Activated T-cell treated with anti-CD3 and anti-CD28 coated beads, Interleukin-2, amount 50 U/mL, for 72 hours (primary cell): ENCODE measurements at places on chromosomes 11 and 22.
A peak's percentile ranks its signal among the peaks of the same experiment; 100 is the strongest.

DNA sequence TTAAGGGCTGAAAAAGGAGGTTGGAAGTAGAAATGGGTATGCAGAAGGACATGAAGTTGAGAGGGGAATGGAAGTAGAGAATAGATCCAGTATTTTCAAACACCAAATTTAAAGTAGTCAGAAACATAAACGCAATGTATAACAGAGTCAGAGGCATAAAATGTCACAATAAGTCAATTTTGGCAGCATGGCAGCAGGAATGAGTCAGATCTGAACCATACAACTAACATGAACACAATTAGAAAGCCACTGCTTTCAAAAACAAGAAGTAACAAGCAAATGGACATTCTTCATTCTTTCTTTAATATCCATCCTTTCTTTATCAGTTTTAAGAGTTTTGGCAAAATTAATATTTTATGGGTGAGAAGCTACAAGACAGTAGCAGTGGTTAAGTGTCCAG lies 2.5 kb downstream of the CHORDC1 start:
- H3K27me3 ChIP-seq: no peaks in the 10 kb centered on the region
- H3K4me3 ChIP-seq: peak overlapping the region; percentile 98
- H3K4me1 ChIP-seq: peaks cover 69% of the 10 kb centered on the region
- H3K27ac ChIP-seq: peak overlapping the region; percentile 97
- H3K36me3 ChIP-seq: peaks cover 19% of the 10 kb centered on the region

- no peak for DNase-seq
- peak overlapping the region; percentile 57 for H3K4me3 ChIP-seq
- peaks cover 83% of the 10 kb centered on the region for H3K27me3 ChIP-seq
Measured at GRCh38 chr11:12827929-12828812, 153.9 kb downstream of the TEAD1 start.

DNA sequence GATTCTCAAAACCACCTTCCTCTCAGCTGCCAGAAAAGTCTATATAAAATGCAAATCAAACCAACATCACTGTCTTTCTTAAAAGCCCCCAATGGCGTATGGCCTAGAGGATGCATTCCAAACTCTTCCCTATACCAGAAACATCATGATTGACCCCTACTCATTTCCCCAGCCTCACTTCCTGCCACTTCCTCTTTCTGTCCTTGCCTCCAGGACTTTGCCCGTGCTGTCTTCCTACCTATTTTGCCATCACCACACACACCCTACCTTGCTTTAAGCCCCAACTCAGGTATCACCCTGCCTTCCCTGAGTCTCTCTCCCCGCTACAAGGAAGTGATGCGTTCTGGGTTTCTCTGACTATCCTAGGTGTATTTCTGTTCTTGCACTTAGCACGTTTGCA lies 8.1 kb downstream of the POU2AF2 start:
- no peaks in the 10 kb centered on the region for H3K4me1 ChIP-seq
- no peaks in the 10 kb centered on the region for H3K36me3 ChIP-seq
- H3K27ac ChIP-seq: no peak overlapping the region
- peaks cover 17% of the 10 kb centered on the region for H3K27me3 ChIP-seq
- no peak overlapping the region for H3K4me3 ChIP-seq

DNA sequence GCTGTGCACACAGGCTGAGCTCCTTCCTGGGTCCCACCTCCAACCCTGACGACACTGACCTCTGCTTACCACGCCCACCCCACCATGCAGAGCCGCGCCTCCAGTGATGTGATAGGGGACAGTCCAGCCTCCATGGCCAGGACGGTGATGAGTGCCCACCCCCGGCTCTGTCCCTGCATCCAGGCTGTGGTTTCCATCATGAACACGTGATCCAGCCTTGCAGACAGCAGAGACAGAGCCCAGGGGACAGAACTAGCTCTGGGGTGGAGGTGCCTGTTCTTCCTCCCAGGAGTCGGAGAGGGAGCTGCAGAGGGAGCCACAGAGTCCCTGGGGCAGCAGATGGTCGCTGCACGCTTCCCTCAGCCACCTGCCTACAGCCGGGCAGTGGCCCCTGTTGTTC lies 42.6 kb upstream of the IGSF9B start:
- no peaks in the 10 kb centered on the region for H3K36me3 ChIP-seq
- H3K27me3 ChIP-seq: peaks cover 7% of the 10 kb centered on the region
- H3K4me3 ChIP-seq: no peak overlapping the region
- H3K4me1 ChIP-seq: no peaks in the 10 kb centered on the region

DNA sequence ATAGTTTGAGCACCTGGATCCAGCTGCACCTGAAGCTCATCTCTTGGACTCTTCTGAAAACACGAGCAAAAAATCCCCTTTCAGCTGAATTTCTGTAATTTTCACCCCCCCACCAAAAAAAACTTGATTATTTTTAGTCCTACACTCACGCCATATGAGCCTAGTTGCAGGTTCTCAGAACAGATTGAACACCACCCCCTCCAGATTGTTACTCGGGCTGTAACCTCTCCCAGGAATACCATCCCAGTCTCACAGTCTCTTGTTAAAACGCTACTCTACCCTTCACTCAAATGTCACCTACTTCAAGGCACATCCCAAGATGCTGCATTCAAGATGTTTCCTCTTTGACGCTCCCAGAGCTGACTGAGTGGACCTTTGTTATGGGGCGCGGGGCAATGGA lies 96.3 kb upstream of the PRDM11 start:
- H3K4me1 ChIP-seq: peaks cover 11% of the 10 kb centered on the region
- H3K4me3 ChIP-seq: no peak overlapping the region
- no peak overlapping the region for H3K27ac ChIP-seq
- H3K27me3 ChIP-seq: no peaks in the 10 kb centered on the region
- no peak for DNase-seq

GRCh38 chr22:19066531-19067271 lies 55.5 kb downstream of the DGCR2 start:
- H3K27me3 ChIP-seq: no peaks in the 10 kb centered on the region
- H3K36me3 ChIP-seq: peaks cover 3% of the 10 kb centered on the region
